CD8-positive, alpha-beta T cell (primary cell): ENCODE measurements at places on chromosomes 6 and 20.
A peak's percentile ranks its signal among the peaks of the same experiment; 100 is the strongest.

GRCh38 chr20:62309198-62309944, 6.6 kb downstream of the ADRM1 start:
- DNase-seq, result no peak

- DNase-seq, result peak; percentile 51
Observed at GRCh38 chr6:18503593-18504231, 116.6 kb downstream of the RNF144B start.

- no peak for DNase-seq
Observed at GRCh38 chr20:50216543-50217206, 26.0 kb downstream of the CEBPB start.

DNA sequence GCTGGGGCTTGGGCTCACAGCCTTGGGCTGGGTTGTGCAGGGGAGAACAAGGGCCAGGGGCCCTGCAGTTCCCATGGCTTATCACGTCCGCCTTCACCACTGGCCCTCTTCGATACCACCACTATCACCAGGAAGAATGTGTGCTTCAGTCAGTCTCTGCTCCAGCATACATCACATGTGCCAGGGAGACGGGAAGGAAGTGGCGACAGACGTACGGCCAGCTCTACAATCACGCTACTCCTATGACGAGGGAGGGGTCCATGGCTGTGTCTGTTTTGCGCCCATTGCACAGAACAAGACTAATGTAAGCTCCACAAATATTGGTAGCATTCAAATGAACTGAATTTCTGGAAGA, 72.1 kb downstream of the TRAM2 start:
- DNase-seq, result no peak
